Activated T-cell treated with anti-CD3 and anti-CD28 coated beads, Interleukin-2, amount 50 U/mL, for 72 hours (primary cell): ENCODE measurements at places on chromosomes 13 and 19. TPM values are rescaled to one million over a fixed set of nuclear protein-coding genes. Genes with fewer than 3 reads are reported as not detected.

- no peak for DNase-seq
Measured at GRCh38 chr13:20714563-20715329, 11.2 kb downstream of the IL17D start.

- DNase-seq = no peak
Measured at GRCh38 chr13:100833427-100833826, 158.8 kb upstream of the TMTC4 start.

DNA sequence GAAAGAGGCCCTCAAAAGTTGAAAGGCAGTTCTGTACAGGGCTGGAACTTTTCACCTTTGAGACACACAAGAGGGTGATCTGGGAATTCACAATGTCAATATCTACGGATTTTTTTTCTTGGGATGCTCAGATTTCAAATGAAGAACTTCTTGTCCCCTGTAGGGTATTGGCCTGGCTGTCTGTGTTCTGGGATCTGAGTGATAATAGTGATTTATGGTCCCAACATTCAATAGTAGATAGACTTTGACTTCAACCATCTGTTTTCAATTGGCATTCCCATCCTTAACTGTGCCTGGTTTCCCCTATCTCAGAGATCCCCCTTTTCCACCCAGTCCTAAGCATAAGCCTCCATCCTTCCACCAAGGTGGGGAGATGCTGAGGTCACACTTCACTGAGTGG is 274.1 kb downstream of the COG6 start:
- DNase-seq = no peak

GRCh38 chr19:1471515-1472160 is 7.4 kb downstream of the C19orf25 start:
- DNase-seq = no peak

The MRPS12 gene
- 57.9 TPM for total RNA-seq

The TMTC4 gene
- 16.1 TPM for total RNA-seq

The USHBP1 gene
- 0.46 TPM for total RNA-seq

DNA sequence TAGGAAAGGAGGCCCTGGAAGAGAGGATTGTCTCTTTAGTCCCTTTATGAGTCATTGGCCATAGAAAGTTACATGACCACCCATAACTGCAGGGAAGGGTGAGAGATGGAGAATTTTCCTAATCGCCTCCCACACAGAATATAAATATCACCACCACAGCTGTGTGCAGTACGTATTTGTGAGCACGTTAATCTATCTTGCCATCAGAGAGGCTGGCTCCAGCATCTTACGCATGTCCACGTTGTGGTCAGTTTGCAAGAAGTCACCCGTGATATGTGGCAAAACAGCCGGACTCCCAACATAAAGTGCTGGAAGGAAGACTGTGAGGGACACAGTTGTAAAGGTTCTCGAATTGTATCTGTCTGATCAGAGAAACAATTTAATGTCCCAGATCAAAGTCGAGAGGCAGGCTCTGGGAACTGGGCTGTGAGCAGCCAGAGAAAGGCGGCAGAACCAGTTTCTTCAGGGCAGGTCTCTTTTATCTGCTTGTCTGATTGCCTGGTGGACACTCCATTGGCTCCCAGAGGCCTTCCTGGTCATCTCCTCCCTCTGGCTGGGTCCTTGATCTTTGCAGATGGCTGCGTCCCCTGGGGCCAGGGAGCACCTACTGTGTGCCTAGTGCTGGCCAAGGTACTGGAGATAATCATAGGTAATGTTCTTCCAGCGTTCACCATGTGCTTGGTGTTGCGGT is 74.9 kb downstream of the SIPA1L3 start:
- DNase-seq = no peak

The GATAD2A gene
- total RNA-seq = 100 TPM

DNA sequence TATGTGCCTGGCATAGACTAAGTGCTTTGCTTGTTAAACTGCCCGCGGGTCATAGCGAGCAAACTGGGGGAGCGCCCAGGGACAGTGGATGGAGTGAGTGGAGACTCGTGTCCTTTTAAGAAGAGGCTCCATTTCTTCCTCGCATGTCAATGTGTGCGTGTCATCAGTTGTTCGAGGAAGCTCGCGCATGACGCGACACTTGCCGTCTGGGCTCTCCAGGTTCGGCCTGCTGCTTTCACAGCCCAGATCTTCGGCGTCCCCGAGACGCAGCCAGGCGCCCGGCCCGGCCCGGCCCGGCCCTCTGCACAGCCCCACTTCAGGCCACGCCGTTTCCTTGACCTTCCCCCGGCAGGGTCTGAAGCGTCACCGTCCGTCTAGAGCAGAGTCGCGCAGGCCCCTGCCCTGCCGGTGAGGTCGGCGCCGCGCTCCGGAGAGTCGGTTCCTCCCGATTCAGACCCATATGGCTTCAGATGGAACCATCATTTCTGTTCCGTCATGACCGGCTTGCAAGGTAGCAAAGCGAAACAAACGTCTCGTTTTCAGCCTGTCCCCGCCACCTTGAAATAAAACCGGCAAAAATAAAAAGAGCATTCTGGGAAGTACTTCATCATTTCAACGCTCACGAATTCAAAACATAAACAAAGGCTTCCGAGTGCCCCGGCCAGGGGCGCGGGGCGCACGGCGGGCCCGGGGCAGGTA is 599 bp upstream of the ARHGEF7 start:
- DNase-seq = peak; percentile 24

DNA sequence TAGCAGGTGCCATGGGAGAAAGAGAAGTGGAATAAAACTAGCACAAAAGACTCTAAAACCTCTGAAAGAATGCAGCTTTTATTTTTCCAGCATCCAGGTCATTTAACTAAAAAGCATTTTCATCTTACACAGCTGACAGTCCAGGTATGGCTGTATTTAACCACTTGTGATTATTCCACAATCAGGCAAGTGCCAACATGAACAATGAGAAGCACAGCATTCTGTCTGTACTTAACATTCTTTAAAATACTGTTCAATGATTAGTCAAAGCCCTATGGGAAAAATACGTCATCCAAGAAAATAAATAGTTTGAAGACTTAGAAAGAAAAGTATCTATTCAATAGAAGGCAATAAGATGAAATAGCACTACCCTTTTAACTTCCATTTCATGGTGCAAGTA is 246.9 kb downstream of the LIG4 start:
- DNase-seq = no peak

- no peak for DNase-seq
Measured at GRCh38 chr13:37448153-37448552, 150.4 kb downstream of the POSTN start.

DNA sequence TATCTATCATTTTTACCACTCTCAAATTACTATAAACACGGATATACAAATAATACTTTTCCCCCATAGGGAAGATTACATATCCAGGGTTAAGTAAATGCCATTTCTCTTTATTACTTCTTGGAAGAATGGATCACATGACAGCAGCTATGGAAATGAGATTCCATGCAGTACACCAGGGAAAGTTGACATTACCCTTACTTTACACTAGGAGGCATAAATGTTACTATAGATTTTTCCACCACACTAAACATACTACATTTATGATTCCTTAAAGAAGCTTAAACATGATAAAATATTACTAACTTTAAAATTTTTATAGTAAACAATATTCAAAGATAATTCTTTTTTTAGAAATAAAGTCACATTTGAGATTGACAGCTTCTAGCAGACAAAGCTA is 611.4 kb downstream of the PCDH9 start:
- no peak for DNase-seq

GRCh38 chr13:36531746-36532486 is 99.6 kb downstream of the CCNA1 start:
- no peak for DNase-seq

GRCh38 chr19:5925830-5926427 is 11.9 kb downstream of the CAPS start:
- no peak for DNase-seq

DNA sequence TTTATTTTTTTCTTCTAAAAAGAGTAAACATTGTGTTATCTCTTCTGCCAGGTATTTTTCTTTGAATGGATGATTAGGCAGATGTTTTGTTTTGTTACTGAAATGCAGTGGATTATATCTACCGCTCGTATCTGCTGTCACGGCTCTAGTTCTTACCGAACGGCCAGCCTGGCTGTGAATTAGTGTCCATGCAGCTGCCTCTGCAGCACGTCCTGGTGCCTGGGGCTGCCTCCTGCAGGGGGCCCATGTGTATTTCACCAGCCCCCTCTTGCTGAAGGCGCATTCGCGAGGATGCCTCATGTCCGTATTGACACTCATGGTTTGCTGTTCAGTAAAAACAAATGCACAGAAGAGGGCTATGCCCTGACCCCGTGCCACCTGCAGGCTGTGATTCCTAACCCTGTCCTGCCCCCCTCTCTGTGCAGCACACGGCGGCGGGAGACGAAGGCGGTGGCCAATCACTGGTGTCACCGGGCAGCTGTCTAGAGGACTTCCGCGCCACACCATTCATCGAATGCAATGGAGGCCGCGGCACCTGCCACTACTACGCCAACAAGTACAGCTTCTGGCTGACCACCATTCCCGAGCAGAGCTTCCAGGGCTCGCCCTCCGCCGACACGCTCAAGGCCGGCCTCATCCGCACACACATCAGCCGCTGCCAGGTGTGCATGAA is 49.9 kb downstream of the RAB20 start:
- no peak for DNase-seq

DNA sequence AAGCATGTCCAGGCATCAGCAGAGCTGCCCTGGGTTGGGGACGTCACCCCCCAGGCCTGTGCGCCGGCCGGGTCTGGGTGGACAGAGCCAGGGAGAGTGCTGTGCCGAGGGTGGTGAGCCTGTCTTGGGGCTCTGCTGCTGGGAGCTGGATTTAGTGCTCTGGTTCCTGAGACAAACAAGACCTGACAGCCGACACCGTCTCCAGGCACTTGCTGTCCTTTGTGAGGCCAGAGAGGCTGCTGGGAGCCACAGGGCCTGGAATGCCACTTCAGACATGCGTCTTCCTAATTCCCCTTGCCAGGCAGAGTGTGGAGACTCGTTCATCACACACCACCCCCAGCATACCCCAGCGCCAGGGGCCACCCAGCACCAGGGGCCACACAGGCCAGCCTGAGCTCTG is 165.8 kb downstream of the KDM4B start:
- no peak for DNase-seq

DNA sequence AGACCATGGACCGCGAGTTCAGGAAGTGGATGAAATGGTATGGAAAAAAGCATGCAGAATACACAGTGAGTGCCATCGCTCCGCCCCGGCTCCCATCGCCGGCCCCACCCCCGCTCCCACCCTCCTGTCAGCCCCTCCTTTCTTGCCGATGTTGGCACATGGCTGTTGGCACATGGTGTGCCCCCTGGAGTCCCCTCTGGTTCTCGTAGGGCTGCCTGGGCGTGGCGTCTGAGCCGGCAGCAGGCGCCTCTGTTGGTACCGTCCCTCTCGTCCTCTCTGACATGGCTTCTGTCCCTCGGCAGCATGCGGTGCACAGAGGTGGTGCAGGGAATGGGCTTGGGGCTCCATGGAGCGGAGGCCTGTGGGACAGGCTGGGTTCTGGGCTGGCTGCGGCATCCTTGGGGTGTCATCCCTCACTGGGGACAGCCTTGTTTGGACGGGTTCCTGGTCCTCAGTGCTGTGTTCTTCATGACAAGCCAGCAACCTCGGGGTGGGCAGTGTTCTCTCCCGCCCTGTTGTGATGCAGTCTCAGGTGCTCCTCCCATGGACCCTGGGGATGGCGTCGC is 30.9 kb downstream of the DOT1L start:
- DNase-seq = no peak

- DNase-seq = no peak
Measured at GRCh38 chr13:99809496-99809895, 162.1 kb downstream of the ZIC5 start.

GRCh38 chr13:76745261-76746200 is 140.7 kb downstream of the KCTD12 start:
- DNase-seq = no peak

The SOHLH2 gene
- total RNA-seq = not detected

DNA sequence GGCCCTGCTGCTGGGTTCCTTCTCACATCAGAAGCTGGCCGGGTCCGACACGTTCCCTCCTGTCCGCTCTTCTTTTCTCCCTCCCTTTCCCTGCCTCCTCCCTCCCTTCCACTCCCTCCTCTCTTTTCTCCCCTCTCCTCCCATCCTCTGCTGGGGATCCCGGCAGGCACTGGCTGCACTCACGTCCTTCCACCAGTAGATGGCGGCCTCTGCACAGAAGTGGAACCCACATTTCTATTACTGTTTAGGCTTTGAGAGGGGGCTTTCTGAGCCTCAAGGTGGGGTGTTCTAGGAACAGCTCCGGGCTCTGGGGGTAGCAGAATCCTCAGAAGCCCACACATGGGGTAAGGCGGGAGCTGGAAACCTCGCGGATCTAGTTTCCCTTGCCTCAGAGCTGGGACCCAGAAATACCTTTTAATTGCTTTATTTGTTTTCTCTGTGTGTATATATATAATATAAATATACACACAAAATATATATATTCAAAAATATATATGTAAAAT is 294.2 kb downstream of the ZNF536 start:
- DNase-seq = peak; percentile 46

The LPAR2 gene
- 82.2 TPM for total RNA-seq

The IL12RB1 gene
- 13.4 TPM for total RNA-seq

- no peak for DNase-seq
Measured at GRCh38 chr13:80901111-80901510, 560.2 kb upstream of the SPRY2 start.

DNA sequence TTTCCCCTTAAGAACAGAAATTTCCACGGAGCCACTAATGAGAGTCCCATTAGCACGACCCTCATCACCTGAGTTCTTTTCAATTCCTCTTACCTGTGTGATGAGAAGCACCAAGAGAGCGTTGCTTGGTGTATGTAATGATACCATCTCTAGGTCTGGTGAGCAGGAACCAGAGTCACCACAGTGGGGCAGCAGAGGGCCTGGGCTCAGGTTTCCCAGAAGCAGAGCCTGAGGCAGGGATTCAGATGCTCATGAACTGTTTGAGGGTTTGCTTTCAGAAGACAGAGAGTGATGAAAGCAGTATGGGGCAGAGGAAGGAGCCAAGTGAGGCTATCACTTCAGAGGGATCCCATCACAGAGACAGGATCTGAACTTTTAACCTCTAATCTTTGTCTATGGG is 3.1 kb upstream of the PTPRH start:
- DNase-seq = peak; percentile 52

DNA sequence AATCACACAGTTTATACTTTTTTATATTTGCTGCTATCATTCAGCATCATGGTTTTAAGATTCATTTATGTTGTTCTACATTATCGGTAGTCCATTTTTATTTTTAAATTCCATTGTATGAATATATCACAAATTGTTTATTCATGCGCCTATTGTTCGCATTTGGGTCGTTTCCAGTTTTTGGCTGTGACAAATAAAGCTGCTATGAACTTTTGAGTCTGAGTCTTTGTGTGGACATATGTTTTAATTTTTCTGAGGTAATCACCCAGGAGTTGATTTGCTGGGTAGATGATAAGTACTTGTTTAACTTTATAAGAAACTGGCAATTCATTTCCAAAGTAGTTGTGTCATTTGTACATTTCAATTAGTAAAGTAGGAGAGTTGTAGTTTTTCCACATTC is 74.2 kb upstream of the CSNK1A1L start:
- DNase-seq = no peak

The ZNF260 gene
- 10.1 TPM for total RNA-seq

The KISS1R gene
- total RNA-seq = 3.6 TPM
